ENCODE measurements at places on chromosomes 12 and 14. TPM values are rescaled to one million over a fixed set of nuclear protein-coding genes. Genes with fewer than 3 reads are reported as not detected.

ISM2 gene
- 0.16 TPM for total RNA-seq

WSCD2 gene
- total RNA-seq, result 1.4 TPM

IL26 gene
- total RNA-seq, result not detected

CFAP54 gene
- 3.1 TPM for total RNA-seq

P2RX2 gene
- not detected for total RNA-seq

DNA sequence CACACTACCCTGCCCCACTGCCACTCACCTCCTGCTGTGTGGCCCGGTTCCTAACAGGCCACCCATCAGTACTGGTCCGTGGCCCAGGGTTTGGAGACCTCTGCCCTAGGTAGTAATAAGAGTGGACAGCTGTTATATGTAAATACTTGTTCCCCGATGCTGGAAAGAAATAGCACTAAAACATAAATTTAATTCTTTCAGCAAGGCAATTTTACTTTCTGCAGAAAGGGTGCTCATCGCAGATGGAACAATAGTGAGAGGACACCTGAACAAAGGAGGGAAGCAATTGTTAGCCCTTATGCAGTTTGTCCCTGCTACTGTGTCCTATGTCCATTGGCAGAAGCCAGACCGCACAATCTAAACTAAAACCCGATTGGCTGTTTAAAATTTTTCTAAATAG is 5.9 kb upstream of the CYP46A1 start:
- no peak overlapping the region for H3K27ac ChIP-seq
- no peaks in the 10 kb centered on the region for H3K36me3 ChIP-seq
- no peak overlapping the region for H3K4me3 ChIP-seq
- DNase-seq, result no peak

GRCh38 chr12:62292761-62293344 is 32.6 kb downstream of the USP15 start:
- peak overlapping the region; percentile 70 for H3K27ac ChIP-seq
- H3K27me3 ChIP-seq, result no peaks in the 10 kb centered on the region
- H3K36me3 ChIP-seq, result peaks cover 57% of the 10 kb centered on the region
- no peak for DNase-seq
- H3K4me1 ChIP-seq, result no peaks in the 10 kb centered on the region
- H3K4me3 ChIP-seq, result no peak overlapping the region

- H3K4me3 ChIP-seq, result peak overlapping the region; percentile 85
- peak overlapping the region; percentile 50 for H3K27ac ChIP-seq
- DNase-seq, result no peak
- peaks cover 19% of the 10 kb centered on the region for H3K27me3 ChIP-seq
Measured at GRCh38 chr12:6771091-6771495, 1.2 kb upstream of the LAG3 start.

DNA sequence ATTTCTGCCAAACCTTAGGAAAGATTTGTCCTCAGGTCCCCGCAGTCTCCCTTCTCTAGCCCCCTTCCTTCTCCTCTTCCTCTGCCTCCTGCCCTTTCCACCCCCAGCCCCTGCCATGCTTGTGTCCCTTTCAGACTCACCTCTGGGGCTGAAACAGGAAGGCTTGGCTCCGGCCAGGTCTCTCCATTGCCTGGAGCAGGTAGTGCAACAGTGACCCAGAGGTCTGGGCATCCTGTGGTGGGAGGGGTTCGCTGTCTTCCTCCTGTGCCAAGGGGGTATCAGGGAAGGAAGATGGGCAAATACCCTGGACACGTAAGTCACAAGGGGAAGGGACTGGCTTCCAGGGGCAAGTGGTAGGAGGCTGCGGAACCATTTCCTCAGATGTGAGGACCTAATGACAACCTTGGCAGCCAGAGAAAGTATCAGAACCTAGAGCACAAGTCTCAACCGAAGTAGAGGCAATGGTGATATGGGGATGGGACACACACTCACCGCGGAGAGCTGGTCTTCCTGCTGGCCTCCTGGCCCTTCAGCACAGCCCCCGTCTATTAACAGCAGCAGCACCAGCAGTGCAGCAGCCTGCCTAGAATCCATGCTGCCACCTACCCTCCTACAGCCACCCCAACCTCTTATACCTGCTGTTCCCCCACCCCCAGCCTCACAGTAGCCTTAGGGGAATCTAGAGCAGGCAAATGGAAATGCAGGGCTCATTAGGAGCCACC is at the start of gene NPFF:
Gene NPFF, minus strand, starts transcription at position 604 of the 722 bp plus-strand sequence. Its CDS starts 10 bp downstream, at position 594.
- peaks cover 3% of the 10 kb centered on the region for H3K4me1 ChIP-seq
- DNase-seq, result no peak
- H3K4me3 ChIP-seq, result no peak within 1 kb of the TSS
- H3K27me3 ChIP-seq, result peaks cover 3% of the 10 kb centered on the region
- H3K27ac ChIP-seq, result peak within 1 kb of the TSS; percentile 6

- H3K36me3 ChIP-seq, result peaks cover 6% of the 10 kb centered on the region
- H3K4me3 ChIP-seq, result no peak overlapping the region
- DNase-seq, result no peak
- H3K4me1 ChIP-seq, result no peaks in the 10 kb centered on the region
- no peak overlapping the region for H3K27ac ChIP-seq
Measured at GRCh38 chr12:89787763-89788162, 79.1 kb upstream of the ATP2B1 start.

- H3K4me3 ChIP-seq, result no peak overlapping the region
- no peaks in the 10 kb centered on the region for H3K36me3 ChIP-seq
- H3K4me1 ChIP-seq, result no peaks in the 10 kb centered on the region
- H3K27me3 ChIP-seq, result peaks cover 17% of the 10 kb centered on the region
- no peak overlapping the region for H3K27ac ChIP-seq
- DNase-seq, result no peak
Measured at GRCh38 chr12:52356762-52357580, 10.3 kb downstream of the KRT85 start.

GRCh38 chr12:21666722-21667121 is 9.1 kb upstream of the LDHB start:
- no peak overlapping the region for H3K27ac ChIP-seq
- H3K4me3 ChIP-seq, result no peak overlapping the region
- no peaks in the 10 kb centered on the region for H3K36me3 ChIP-seq
- no peaks in the 10 kb centered on the region for H3K4me1 ChIP-seq
- H3K27me3 ChIP-seq, result no peaks in the 10 kb centered on the region
